ENCODE measurements at places on chromosomes 4 and X.

- DNase-seq = peak; percentile 81
Measured at GRCh38 chr4:13989501-13989900, 362.0 kb upstream of the BOD1L1 start.

DNA sequence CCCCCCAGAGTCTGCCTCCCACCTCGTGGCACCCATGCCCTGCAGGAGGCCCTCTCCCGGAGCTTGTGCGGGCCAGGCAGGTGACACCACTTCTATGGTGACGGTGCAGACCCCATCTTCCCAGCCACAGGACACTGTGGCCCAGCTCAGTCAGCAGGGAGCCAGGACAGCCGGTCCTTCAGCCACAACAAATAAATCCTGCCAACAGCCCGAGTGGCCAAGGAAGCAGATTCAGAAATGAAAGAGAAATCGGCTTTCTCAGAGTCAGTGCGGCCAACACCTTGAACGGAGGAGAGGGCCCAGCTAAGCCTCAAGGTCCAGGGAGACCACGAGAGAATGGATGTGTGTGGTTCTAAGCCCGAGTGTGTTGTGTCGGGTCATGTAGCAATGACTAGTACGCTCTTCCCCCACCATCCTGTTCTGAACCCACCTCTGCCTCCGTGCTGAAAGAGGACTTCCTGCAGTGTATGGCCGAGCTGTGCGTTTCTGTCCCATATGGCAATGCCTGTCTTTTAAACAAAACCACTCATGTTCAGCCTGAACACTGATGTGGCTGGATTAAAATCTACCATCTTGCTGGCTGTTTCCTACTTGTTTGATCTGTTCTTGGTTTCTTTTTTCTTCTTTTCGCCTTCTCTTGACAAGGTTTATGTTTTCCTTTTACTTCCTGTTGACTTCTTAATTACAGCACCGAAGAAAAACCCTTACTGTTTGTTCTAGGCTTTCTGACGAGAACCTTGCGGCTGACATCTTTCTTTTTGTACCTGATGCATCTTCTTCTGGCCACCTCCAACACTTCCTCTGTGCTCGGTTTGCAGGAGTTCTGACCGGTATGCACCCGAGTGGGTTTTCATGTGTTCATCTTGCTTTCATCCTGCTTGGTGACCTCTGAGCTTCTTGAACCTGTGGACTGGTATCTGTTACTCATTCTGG is 53.1 kb downstream of the GAK start:
- no peak for DNase-seq

- DNase-seq = peak; percentile 29
Measured at GRCh38 chr4:4477391-4477790, 64.5 kb downstream of the STX18 start.

- peak; percentile 19 for DNase-seq
Measured at GRCh38 chr4:141702472-141703182, 66.2 kb downstream of the IL15 start.

DNA sequence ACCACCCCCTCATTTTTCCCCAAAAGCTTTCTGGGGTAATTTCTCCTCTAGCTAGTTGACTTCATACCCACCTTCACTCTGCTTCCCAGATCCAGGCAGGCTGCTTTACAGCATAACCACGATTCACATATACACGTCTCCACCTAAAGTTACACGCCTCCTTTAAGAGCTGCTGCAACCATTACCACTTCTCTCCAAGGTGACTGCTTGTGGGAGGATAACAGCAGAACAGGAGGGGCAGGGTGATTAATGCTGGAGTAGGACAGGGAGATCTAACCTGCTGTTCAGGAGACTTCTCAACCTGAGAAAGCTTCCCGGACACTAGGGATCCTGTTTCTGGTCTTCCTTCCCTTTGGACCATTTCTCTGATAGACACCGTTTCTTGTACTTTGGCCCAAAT is 77.4 kb downstream of the MGST2 start:
- DNase-seq = no peak

DNA sequence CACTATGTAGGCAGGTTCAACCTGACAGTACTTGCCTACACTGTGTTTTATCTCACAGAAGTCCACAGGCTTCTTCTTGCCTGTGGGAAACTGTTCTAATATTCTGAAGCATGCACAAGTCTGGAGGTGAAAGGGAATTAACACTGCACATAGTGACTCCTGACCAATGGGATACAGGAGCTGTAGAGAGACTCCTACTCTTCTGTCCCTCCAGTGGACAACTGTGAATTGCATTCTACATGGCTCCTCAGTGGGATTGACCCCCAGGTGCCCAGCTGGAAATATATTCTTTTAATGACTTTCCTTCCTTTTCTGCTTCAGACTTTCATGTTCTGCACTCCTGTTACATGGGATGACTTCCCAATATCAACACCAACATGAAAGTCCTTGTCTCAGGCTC is 8.2 kb upstream of the YIPF6 start:
- peak; percentile 62 for DNase-seq

DNA sequence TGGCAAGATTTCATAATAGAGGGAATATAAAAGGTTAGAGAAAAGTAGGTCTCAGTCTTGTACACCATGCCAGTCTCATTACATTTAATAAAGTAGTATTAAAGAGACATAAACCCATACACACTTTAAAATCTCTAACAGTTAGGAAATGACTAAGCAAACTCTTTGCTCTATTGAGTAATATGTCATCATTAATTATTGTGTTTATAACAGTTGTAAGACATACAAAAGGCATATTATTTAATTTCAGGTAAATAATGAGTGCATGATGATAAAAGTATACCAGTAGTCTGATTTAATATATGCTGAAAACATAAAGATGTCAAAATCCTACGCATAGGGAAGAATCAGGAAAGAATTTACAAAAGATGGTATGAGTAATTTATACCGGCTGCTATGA is 31.0 kb upstream of the FGG start:
- DNase-seq = no peak

DNA sequence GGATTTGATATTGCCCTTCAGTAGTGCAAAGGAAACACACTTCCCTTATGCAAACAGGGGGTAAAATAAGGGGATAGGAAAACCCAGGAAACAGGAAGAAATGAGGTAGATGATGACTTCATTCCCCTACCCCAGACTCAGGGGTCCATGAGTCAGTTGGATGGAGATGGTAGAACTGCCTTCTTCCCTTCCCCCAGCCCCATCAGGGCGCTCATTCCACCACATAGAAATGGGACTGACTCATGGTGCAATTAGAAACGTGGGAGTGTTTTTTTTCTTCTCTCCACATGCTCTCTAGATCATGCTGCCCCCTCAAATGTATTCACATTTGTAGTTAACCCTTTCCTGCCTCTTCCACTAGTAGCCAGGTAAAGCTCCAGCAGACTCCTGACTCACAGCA is 23.1 kb upstream of the ARMCX2 start:
- peak; percentile 14 for DNase-seq

DNA sequence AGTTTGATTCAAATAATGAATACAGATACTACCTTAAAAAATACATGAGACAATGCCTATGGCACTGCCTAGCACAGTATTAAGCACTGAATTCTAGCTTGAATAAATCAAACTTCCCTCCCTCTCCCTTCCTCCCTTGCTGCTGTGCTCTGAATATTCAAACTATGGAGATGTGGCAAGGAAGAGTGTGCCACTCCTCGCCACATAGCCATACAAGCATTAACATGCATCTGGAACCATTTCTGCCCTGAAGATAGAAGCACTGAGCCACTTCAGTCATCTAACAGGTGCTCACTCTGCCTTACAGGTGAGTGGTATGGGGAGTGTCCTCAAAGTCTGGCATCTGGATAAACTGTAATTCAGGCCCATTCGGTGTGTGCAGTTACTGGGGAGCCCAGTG is 276.9 kb downstream of the ARHGAP24 start:
- no peak for DNase-seq

DNA sequence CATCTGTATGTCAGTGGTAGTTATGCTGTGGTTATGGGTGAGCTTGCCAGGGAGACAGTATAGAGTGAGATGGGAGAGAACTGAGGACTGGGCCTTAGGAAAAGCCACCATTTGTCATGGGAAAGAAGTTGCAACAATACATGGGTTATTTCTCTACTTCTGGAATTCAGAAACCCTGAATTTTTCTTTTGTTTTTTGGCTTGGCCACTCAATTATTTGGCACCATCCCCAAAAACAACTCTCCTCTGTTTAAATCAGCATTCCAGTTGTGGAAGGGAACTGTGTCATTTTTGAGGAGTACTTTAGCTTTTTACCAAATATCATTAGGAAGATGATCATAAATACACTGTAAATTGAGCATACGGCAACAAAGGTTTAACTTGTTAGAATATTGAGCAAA is 41.1 kb upstream of the ACSL4 start:
- peak; percentile 17 for DNase-seq

GRCh38 chr4:159150821-159151390 is 48.0 kb downstream of the RAPGEF2 start:
- DNase-seq = no peak

- no peak for DNase-seq
Measured at GRCh38 chr4:115279330-115279729, 165.9 kb upstream of the NDST4 start.

GRCh38 chr4:109294468-109295020 is 7.9 kb downstream of the COL25A1 start:
- DNase-seq = peak; percentile 22

DNA sequence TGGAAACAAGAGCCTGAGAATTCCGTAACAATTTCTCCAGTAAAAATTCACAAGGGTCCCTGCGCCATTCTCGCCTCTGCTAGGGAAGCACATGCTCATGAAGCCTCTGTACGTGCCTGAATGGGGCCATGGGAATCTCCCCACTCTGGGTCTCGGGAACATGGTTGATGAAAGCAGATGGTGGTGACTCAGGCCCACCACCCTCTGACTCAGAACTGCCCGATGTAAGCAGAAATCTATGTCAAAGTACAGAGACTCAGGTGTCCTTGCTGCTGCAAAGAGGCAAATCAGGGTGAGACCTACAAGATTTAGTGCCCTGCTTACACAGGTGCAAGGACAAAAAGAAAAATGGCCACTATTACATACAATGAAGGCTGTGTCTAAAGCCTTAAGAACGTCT is 65.0 kb downstream of the SCD5 start:
- DNase-seq = peak; percentile 61

DNA sequence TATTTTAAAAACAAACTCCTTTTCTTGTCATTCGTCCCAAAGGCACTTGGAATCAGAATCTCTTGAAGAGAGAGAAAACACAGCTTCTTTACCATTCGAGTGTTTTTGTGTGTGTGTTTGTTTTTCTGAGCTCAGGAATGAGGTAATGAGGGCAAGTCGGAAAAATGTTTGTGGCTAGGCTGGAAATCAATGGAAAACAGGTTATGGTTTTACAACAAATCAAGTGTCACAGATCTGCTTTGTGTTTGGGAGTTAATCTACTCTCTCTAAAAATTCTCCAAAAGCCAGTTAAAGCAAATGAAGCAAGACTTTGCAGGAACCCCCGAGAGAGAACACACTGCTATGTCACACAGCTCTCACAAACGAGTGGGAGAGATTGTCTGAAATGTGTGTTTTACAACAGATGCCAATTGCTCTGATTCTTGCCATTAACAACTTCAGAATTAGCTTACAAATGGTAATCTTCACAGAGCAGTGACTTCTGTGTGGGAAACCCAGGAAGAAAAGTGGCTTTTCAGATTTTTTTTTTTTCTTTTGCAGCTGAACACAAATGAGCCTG is 264.1 kb downstream of the CBLL2 start:
- DNase-seq = no peak

GRCh38 chr4:169956091-169956843 is 69.9 kb downstream of the MFAP3L start:
- DNase-seq = no peak

- DNase-seq = peak; percentile 34
Measured at GRCh38 chr4:74654230-74654681, 140.1 kb downstream of the BTC start.

DNA sequence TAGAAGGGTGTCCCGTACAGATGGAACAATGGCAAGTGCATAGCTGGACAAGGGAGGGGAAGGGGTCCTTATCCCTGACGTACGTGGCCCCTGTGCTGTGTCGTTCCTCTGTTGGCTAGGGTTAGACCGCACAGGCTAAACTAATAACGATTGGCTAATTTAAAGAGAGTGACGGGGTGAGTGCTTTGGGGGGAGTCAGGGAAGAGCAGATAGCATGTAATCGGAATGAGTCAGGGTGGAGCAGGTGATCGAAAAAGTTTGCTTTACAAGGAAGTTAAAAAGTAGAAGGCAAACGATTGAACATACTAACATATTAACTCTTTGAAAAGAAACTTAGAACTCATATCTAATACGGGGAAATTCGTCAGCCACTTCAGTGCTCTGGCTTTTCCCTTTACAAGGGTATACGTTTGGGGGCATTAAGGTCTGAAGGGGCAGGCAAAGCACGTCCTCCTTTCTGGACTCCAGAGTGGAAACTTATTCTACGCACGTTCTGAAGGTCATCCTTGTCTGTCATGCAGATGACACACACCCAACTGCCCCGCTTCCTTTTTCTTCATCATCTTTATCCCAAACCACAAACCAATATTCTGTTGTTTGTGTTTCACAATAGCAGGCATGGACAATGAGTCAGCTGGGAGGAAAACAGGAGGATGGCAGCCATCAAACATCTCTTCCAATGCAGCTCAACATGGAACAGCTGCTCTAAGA is 10.2 kb upstream of the CRLF2 start:
- DNase-seq = peak; percentile 64

GRCh38 chr4:167854881-167855280 is 237.5 kb upstream of the ANXA10 start:
- DNase-seq = no peak

DNA sequence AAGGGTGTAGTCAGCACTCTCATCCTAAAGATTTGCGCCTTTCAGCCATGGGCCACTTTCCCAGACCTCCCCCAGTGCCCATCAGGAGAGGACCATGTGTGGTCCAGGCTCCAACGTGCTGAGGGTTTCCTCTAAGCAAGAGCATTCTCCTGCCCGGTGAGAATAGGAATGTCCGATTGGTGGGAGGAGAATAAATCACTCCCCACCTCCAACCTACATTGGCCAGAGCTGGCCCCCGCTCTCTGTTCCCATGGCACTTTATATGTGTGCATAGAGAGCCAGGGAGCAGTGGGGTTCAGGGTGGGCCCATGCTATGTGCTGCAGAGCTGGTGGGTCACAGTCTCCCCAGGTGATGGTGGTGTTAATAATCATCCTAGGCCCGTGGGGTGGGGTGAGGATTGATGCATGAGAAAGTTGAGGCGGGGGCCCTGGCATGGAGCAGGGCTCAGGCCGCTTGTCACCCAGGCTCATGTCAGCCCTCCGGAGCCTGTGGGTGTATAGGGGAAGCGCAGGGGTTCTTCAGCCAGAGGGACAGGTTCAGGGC is 6.8 kb upstream of the SORCS2 start:
- DNase-seq = no peak

DNA sequence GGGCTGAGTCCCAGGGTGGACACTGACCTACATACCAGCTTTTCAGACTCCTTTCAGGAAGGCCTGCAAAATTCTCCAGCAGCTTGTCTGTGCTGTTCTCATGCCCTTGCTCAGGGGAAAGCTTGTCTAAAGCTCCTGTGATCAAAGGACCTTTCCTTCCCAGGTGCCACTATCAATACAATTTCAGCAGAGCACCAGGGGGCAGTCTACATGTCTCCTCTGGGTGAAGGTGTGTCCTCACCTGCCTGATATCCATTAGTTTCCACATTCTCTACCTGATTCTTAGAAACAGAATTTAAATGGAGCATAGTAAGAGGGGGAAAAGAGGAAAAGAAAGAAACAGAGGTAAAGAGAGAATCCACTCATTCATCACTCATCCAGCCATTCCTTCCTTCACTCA is 114.2 kb downstream of the PPARGC1A start:
- no peak for DNase-seq
